ENCODE measurements at places on chromosomes 5 and 9.

GRCh38 chr5:21058289-21058688 lies 1070.3 kb upstream of the CDH18 start:
- no peak for DNase-seq

DNA sequence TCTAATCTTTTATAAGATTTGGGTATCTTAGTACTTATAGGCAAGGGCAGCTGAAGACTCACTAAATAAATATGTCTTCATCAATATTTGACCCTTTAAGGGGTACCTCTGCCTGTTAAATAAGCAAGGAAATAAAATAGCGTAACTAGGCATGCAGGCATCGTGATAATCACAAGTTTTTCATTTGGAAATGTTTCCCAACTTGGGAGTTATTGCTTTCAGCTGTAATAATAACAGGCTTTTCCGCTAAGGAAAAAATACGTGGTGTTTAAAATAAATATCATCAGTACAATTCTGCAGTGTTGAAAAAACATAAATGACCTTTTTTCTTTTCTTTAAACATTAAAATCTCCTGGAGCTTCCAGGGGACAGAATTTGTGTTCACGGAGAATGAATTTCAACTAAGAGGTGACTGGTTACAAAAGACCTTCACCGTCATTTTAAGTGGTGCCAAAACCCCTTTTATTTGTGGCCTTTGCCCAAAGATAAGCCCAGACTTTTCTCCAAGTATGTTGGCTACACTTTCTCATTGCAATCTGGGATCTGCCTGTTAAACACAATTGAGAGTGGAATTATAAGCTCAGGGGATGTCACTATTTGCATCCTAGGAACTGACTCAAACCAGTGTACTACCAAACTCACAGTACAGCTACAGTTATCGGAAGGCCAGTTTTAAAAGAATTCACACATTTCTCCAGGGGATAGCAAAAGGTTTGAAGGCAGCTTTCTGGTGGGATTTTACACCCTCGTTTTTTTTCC lies 218.6 kb downstream of the FBXL7 start:
- no peak for DNase-seq

- peak; percentile 3 for DNase-seq
Measured at GRCh38 chr5:131209506-131210150, 38.9 kb downstream of the LYRM7 start.

DNA sequence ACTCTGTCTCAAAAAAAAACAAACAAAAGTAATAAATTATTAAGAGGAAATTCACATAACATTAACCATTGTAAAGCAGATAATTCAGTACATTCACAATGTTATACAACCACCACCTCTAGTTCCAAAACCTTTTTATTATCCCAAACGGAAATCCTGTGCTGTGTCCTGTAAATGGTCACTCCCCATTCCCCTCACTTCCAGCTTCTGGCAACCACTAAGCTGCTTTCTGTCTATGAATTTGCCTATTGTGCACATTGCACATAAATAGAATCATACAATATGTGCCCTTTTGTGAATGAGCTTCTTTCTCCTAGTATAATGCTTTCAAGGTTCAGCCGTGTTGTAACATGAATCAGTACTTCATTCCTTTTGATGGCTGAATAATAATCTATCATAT lies 20.8 kb downstream of the C9orf152 start:
- no peak for DNase-seq

GRCh38 chr5:147481874-147482705 lies 27.8 kb downstream of the DPYSL3 start:
- peak; percentile 8 for DNase-seq

- peak; percentile 25 for DNase-seq
Measured at GRCh38 chr9:130305381-130305780, 39.8 kb downstream of the HMCN2 start.

DNA sequence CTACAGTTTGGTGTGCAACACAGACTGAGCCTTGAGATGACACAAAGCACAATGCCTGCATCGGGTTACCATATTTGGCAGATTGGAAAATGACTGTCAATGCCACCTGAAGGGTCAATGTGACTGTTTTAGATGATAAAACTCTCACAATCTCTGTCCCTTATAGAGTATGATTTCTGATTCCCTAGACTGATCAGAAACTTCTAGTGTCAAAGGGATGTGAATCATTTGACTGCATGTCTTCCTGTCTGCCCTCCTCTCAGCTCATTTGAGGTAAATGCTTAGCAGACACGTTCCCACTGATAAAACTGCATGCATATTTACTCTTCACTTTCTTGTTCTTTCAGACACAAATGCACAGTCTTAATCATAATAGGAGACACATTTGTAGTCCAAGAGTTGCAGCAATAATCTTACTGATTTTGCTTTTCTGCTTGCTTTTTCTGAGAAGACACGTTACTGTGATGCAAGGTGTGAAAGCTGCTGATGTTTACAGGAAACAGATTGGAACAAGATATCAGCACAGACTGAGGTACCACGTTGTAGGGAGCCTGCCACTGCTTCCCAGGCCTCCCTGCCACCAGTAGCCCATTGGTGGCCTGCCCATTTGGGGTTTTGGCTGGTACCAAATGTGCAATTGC lies 77.8 kb downstream of the GCNT4 start:
- no peak for DNase-seq

- no peak for DNase-seq
Measured at GRCh38 chr5:155053501-155053900, 39.9 kb downstream of the KIF4B start.

- no peak for DNase-seq
Measured at GRCh38 chr9:32899761-32900160, 101.7 kb downstream of the APTX start.

GRCh38 chr5:55343609-55344008 lies 35.8 kb downstream of the MTREX start:
- no peak for DNase-seq

- DNase-seq = no peak
Measured at GRCh38 chr9:101572316-101572715, 22.5 kb downstream of the PPP3R2 start.

- no peak for DNase-seq
Measured at GRCh38 chr5:168274406-168274805, 17.0 kb upstream of the WWC1 start.

GRCh38 chr5:35129921-35130485 lies 82.3 kb upstream of the AGXT2 start:
- peak; percentile 73 for DNase-seq

DNA sequence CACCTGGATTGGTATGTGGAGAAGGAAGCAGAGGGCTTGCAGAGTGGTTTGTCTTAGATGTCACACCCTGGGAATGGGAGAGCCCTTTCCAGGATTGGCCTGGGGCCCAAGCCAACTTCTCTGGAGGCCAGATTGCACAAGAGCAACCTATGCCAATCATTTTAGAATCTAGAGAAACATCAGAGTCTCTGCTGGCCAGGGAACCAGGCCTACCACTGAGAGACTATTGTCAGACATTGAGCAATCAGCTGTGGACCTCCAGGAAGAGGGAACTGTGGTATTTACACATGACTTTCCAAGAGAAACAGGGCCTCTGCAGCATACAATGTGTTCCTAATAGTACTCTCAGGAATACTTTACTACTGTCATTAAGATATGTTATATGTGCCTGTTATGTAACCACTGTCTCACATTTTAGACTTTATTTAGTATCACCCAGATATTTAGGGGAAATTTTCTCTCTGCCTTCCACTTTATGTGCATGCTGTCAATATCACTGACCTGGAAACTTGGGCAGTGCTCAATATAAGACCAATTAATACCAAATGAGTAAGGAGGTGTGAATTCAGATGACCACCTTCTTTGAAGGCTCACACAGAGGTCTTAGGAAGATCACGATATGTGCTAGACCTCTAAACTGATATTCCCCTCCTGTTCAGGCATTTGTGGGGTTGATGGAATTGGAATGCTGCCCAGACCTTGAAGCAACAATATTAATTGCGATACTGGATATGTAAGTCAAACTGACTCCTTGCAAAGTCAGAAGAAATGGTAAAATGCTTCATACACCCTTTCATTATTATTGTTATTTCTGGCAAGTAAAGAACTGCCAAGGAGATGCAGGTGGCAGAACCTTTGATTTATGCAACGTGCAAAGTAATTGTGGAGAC lies 20.5 kb upstream of the CCL28 start:
- peak; percentile 95 for DNase-seq

DNA sequence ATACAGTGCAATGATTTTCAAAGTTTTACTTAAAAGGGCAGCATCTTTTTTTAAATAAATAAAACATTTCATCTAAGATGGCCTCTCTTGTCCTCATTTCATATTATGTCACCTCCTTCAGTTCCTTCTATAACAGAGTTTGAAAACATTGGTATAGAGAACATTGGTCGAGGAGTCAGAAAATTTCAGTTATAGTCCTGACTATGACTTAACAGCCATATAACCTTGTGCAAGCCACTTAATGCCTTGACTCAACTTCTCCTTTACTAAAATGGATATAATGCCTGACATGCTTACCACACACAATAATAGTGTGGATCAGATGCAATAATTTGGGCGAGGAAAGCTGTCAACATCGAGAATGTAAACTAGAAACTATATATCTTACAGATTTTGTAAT lies 22.6 kb downstream of the SSBP2 start:
- DNase-seq = no peak

- DNase-seq = no peak
Measured at GRCh38 chr5:34657988-34658387, 1.9 kb downstream of the RAI14 start.

DNA sequence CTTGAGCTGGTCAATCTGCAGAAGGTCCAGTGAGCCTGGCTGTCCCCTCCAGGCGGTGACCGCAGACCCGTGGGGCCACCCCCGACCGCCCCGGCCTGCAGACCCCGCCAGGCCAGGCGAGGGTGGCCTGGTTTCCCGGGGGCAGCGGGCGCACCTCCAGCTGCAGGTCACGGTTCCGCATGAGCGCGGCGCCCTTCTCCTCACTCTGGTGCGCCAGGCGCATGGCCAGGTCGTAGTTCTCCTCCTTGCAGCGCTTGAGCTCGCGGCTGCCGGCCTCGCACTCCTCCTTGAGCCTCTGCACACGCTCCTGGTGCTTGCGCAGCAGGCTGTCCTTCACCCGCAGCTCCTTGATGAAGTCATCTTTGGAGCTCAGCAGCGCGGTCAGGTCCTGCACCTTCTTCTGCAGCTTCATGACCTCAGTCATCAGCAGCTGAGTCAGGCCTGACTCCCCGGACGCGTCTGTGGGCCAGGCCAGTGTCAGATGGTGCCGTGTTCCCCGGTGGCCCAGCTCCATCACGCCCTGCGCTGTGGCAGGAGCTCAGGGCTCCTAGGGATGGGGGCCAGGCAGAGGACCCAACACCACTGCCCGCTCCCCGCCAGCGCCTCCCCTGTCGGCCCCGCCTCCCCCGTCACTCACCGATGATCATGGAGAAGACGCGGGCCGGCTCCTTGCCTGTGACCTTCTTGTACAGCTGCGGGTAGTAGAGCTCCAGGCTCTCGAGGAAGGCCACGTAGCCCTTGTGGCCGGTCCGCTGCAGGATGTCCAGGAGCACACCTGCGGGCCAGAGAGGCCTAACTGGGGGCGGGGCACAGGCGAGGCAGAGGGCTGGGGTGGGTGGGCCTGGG lies 2.6 kb downstream of the CARD9 start:
- no peak for DNase-seq

- no peak for DNase-seq
Measured at GRCh38 chr9:120865809-120866208, 11.2 kb downstream of the PHF19 start.

DNA sequence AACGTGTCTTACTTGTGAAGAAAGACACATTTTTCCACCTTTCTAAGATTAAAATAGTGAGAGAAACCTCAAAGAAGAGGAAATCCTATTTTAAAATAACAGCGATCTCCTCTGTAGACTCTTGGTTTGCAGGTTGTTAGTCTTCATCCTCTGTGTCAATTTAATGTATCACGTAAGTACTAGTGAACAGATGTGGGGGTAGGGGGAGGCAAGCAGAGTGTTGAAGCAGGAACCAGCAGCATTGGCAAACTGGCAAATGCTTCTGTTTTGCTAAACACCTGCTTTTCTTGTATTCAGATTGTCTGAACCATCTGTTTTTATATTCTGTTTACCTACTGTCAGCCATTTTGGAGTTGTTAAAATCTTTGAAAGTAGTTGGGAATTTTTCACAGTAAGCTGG lies 159.3 kb upstream of the TLX3 start:
- no peak for DNase-seq

GRCh38 chr9:19799784-19800183 lies 10.9 kb upstream of the SLC24A2 start:
- DNase-seq = no peak

DNA sequence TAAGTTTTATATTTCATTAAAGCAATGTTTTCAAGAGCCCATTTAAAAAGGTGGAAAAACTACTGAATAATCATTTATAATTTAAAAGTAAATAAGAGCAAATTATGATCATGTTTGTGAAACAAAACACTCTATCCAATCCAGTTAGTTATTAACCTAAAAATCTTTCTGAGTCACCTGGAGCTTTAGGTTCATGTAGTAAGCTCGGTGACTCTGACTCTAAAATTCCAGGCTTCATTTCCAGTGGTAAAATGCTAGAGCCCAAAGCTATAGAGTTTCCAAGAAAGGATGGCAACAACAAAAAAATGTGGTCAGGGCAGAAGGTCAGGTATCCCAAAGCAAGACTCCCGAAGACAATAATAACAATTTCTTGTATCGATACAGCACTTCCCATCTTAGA lies 76.1 kb upstream of the SPOCK1 start:
- no peak for DNase-seq

DNA sequence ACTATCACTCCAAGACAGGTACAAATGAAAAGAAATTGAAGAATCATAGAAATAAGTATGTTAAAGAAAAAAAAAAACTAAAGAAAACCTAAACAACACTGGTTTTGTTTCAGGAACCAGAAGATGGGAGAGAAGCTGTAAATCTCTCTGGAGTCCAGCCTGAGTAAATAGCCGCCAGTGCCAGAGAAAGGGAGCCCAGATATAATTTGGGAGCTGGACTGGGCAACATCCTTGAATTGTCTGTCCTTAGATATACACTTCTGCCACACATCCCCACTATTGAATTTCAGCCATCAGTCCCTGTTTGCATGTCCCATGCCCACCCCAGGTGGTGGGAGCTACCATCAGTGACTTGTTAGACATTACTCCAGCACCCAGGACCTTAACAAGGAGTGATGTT lies 979.6 kb downstream of the DTWD2 start:
- DNase-seq = peak; percentile 29

GRCh38 chr5:169341556-169341955 lies 40.6 kb upstream of the SLIT3 start:
- DNase-seq = no peak

DNA sequence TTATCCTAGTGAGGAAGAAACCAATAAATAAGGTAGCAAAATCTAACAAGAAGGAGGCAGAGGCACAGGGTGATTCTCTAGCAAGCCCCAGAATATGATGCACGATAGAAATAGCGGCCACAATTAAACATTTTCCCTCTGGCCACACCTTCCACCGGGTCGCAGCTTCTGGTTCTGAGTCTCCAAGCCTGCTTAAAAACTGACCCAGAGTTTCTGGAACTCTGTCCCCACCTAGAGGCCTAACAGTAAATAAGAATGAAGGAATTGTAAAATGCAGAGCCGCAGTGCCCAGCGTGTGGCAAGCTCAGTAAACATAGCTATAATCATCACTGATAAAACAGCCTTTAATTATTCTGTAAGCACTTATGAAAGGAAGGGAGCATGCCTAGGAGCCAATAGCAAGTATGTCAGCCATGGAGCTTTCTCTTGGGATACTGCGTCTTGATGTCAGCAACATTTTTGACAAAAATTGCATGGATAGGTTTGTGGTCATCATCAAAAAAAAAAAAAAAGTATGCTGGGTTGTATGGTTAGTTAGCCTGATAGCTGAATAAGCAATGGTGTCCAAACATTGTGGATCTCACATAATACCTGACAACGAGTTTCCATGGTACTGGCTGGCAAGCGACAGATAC lies 465.5 kb downstream of the DNAH5 start:
- DNase-seq = peak; percentile 82

All from NCI-H446 treated with DMSO at 0.1 percent for 48 hours (cell line).